Fibroblast of skin of abdomen (primary cell): ENCODE measurements at places on chromosomes 7 and 10.

GRCh38 chr10:77812741-77813140 lies 113.8 kb downstream of the DLG5 start:
- no peak for DNase-seq

GRCh38 chr7:151351027-151351426 lies 9.4 kb downstream of the NUB1 start:
- DNase-seq = no peak

GRCh38 chr7:38938001-38938485 lies 29.1 kb upstream of the VPS41 start:
- DNase-seq = no peak

DNA sequence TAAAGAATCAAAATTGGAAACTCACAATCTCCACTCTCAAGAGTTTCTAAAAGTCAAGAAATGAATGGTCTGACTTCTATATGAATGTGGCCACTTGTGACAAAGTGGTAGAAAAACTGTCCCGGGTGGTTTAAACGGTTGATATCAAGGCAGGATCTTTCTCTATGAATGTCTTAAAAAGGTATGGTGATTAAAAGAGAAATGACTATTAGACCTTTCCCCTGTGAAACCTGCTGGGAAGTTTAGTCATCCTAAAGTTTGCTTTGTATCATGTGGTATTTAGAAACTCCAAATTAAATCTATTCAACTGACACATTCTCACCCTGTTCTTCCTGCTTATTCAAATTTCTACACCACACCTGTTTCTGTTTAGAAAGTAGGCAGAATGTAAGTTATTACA lies 492.5 kb downstream of the XPNPEP1 start:
- DNase-seq = no peak

GRCh38 chr7:12120632-12121031 lies 90.5 kb upstream of the TMEM106B start:
- no peak for DNase-seq

- no peak for DNase-seq
Measured at GRCh38 chr7:95001258-95001657, 93.9 kb downstream of the PPP1R9A start.

GRCh38 chr10:125164421-125164820 lies 4.1 kb upstream of the CTBP2 start:
- no peak for DNase-seq

- DNase-seq = peak; percentile 17
Measured at GRCh38 chr10:87818505-87819288, 671 bp upstream of the ATAD1 start.

GRCh38 chr7:122803323-122803722 lies 82.9 kb downstream of the CADPS2 start:
- DNase-seq = no peak

DNA sequence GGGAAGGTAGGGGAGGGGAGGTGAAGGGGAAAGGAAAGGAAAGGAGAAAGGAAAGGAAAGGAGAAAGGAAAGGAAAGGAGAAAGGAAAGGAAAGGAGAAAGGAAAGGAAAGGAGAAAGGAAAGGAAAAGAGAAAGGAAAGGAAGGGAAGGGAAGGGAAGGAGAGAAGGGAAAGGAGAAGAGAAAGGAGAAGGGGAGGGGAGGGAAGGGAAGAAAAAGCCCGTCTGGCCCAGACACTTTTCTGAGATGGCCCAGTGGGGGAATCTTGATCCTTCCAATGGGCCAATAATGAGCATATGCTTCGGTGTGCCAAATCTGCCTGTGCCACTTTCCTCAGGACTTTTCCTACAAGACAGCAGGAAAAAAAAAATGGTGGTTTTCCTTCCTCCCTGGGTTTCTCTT lies 64.5 kb downstream of the CH25H start:
- DNase-seq = no peak

DNA sequence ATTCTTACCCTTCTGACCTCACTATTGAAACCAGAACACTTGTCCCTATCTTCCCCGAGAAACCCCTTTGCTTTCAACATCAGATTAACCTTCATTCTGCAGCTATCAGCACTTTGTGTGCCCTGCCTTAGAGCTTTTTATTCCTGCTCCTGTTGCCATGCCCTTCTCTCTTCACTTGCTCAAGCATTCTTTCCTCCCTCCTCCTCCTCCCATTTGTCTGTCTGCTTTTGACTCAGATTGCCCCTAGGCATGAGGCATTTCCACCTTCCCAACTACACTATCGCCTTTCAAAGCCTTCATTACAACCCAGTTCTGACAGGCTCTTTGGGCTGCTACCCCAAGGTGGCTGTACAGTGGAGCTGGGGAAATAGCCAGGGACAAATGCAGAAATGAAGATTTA lies 143.3 kb downstream of the SLC25A13 start:
- no peak for DNase-seq

- peak; percentile 24 for DNase-seq
Measured at GRCh38 chr10:17669185-17669872, 25.4 kb downstream of the STAM start.

- peak; percentile 65 for DNase-seq
Measured at GRCh38 chr10:3811291-3811870, 26.4 kb upstream of the KLF6 start.

- DNase-seq = no peak
Measured at GRCh38 chr10:22110761-22111160, 107.1 kb downstream of the EBLN1 start.

DNA sequence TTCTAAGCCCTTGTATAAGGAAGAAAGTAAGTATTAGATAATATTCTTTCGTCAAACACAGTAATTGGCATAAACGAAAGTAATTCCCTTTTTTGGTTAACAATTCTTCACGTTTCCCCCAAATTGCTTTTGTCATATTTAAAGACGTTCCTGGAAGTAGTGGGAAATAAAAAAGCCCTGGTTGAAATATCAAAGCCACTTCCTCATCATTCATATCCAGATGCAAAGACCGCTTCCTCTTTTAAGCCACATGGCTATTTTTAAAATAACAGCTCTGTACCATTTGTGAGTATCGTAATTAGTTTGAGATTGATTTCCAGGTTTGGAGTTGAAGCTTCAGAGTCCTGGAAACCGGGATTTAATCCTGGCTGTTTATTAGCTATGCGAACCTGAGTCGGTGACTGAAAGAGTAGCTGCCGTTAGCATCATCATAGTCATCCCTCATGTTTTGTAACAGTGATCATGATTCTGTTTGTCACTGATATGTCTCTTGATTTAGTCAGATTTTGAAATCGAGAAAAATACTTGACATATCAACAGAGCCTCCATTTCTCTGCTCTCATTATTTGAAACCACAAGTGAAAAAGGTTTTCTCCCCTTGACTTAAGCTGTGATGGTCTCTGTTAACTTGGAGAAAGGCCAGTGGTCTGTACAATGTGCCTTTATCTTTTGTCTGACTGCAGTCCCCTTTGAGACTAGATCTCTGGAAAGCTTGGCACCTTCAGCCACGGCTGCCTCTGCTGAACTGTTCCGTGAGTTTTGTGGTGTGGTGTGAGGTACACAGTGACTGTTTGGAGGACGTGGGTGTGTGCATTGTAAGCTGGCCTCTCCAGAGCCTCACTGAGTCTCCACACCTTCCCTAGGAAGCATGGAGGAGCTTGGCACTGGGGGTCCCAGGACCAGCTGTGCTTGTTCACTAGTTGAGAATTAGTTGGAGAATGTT lies 18.1 kb downstream of the OPTN start:
- no peak for DNase-seq

DNA sequence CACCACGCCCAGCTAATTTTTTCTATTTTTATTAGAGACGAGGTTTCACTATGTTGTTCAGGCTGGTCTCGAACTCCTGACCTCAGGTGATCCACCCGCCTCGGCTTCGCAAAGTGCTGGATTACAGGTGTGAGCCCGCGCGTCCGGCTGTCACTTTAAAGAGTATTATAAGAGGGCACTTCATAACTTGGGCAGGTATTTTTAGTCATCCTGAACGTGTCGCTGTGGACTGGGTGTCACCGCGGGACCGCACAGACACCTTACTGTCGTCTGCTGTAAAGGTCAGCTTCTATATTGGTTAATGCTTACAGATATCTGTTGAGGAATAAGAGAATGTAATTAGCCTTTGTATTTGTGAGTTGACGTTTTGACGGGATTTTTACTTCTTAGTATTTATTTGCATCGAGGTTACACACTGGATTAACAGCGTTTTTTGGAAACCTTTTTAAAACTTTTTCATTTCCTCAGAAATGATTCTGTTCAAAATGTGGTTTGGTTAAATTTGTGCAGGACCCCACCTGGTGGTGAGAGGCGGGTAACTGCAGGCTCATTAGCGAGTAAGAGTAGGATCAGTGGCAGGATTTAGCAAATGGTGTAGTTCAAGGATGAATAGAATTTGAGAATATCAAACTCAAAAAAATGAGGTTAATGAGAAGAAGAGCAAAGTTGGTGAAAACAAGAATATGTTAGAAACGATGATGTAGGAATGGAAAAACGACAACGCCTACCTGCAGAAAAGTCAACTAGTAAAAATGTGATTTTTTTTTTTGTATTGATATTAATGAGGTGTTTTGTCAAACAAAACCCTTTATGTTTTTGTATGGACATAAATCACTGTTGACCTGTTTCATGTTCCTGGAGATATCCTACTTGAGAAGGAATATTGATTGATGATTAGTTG lies 3.2 kb downstream of the DNAJB6 start:
- peak; percentile 70 for DNase-seq

GRCh38 chr10:4646547-4646946 lies 179.5 kb upstream of the AKR1E2 start:
- DNase-seq = peak; percentile 30

GRCh38 chr10:84352251-84352842 lies 24.0 kb downstream of the CCSER2 start:
- peak; percentile 60 for DNase-seq

GRCh38 chr10:91493313-91493712 lies 83.2 kb downstream of the HECTD2 start:
- DNase-seq = peak; percentile 51

DNA sequence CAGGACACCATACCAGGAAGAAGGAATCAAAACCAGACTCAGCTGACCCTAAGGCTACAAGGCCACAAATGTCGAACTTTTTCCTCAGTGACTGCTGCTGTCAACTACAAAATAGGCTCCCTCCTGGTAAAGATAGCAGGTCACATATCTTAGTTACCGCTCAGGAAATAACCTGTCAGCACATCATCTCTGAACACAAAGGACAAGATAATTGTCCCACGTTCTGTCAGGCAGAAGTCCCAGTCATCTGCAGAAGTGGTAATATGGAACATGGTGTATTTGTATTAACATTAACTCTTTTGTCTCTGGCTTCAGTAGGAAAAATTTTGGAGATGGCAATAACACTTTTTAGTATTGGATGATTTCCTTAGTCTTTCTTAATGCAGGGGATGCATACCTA lies 630.2 kb upstream of the LRRTM3 start:
- DNase-seq = no peak
